ENCODE measurements at places on chromosomes 12 and 14.

GRCh38 chr14:51660741-51661140, 9.0 kb downstream of the FRMD6 start:
- DNase-seq = no peak

DNA sequence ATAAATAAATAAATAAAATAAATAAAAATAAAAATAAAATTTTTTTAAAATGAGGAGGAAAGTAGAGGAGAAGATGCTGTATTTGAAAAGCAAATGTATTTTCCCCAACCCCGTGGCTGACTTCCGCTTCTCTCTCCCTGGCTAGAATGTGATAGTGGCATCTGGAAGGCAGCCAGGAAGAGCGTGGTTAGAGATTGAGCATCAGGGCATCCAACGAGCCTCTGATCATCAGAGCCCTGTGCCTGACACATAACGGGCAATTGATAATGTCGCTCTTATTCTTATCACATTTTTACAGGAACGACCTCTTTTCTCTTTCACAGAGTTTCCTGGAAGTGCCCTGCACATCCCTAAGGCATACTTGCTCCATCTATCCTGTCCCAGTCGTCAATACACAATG, 496.9 kb upstream of the TMEM132C start:
- DNase-seq = no peak

DNA sequence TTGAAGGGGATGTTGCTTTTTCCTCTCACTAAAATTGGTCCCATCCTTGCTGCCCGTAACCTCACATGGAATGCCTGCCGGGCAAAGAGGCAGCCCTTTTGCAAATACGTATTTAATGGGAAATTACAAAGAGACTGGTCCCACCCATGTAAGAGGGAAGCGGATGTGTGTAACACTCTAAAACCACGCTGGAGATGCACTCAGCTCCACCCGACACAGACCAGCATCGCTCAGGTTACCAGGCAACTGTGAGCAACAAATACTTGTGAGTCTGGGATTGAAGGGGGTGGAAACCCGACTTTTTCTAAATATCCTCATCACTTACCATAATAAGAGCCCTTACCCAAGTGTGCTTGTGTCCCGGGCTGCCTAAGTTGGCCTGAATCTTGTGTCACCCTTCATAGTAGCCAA, 47.7 kb downstream of the ELK3 start:
- DNase-seq = peak; percentile 36

DNA sequence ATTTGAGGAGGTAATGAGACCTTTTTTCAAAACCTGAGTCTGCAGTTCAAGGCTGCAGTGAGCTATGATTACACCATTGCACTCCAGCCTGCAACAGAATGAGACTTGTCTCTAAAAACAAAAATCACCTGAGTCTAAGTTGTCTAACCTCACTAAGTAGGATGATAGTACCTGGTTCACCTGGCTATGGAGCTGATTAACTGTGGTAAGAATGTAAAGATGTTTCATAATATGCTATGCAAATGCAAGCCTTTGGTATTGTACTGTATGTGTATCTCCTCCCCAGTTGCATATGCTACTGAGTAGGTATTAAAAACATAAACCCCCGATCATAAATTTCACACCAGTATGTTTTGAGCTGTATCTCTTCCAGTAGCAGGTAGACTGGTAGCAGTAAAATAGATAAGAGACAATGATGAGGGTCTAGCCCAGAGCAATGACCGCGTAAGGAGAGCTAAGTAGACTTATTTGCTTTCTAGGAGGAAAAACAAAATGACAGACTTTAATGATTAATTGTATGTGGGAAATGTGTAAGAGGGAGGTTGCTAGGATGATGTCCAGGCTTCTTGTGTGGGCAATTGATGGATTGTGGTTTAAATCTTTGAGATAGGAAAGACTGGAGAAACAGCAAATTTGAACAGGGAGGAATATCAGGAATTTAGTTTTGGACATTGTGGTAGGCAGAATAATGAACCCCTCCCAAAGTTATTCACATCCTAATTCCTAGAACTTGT, 41.6 kb upstream of the EGLN3 start:
- no peak for DNase-seq

DNA sequence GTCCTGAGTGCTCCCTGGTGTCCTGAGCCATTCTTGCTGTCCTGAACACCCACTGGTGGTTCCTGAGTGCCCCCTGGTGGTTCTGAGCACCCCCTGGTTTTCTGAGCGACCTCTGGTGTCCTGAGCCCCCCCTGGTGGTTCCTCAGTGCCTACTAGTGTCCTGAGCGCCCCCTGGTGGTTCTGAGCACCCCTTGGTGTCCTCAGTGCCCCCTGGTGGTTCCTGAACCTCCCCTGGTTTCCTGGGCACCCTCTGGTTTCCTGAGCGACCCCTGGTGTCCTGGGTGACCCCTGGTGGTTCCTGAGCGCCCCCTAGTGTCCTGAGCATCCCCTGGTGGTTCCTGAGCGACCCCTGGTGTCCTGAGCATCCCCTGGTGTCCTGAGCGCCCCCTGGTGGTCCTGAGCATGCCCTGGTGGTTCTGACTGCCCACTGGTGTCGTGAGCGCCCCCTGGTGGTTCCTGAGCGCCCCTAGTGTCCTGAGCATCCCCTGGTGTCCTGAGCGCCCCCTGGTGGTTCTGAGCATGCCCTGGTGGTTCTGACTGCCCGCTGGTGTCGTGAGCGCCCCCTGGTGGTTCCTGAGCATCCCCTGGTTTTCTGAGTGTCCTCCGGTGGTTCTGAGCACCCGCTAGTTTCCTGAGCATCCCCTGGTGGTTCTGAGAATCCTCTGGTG, 473.1 kb downstream of the TMEM121 start:
- no peak for DNase-seq

GRCh38 chr14:68261092-68261842, 441.7 kb downstream of the RAD51B start:
- DNase-seq = no peak

- DNase-seq = no peak
These were observed 8.3 kb downstream of the CDK2AP1 start for GRCh38 chr12:123263196-123263817.

GRCh38 chr12:84507956-84508850, 404.4 kb downstream of the SLC6A15 start:
- DNase-seq = no peak

GRCh38 chr12:49342914-49343731, 3.6 kb upstream of the DNAJC22 start:
- DNase-seq = no peak

- DNase-seq = no peak
These were observed 14.4 kb downstream of the GALNT16 start for GRCh38 chr14:69274321-69274720.

DNA sequence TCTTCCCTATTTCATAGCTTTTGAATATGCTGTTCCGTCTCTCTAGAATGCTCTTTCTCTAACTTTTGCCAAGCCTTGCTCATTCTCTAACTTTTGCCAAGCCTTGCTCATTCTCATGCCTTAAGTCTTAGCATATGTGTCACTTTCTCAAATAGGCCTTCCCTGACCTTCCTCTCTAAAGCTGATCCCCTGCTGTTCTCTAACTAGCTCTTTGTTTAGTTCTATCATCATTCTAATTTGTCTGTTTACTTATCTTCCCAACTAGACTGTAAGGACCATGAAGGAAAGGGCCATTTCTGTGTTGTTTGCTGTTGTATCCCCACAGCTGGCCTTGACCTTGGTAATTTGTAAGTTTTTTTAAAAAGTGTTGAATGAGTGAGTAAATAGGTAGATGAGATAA, 71.1 kb downstream of the ZNF641 start:
- DNase-seq = no peak

DNA sequence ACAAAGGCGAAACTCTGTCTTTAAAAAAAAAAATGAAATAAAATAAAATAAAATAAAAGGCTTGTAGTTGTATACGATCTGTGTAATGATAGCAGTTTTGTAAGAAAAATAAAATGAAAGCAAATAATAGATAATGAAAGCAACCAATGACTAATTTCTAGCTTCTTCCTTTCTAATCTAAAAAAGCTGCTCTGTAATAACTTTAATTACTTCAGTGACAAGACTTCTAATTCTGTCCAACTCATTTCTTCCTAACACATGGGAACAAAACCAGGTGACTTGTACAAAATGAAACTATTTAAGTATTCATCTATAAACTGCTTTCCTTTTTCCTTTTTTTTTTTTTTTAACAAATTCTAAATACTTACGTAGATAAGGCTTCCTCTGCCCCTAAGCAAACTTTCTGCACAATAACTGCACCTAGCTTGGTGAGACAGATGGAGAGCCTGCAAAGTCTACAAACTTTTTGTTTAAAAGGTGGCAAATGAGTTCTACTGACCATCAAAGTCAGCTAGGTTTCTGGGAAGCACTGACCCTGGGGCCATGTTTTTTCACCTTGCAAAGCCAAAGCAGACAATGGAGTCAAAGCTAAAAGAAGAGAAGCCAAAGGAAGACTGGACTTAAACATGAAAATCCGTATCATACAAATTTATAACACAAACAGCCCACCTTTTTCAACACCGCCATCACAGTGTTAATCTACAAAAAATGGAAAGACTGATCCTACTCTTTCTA, 28.2 kb downstream of the DENND5B start:
- no peak for DNase-seq

- DNase-seq = no peak
These were observed 1630.4 kb upstream of the SEL1L start for GRCh38 chr14:83164016-83164415.

- no peak for DNase-seq
These were observed 47.2 kb downstream of the FGD4 start for GRCh38 chr12:32446316-32447119.

GRCh38 chr12:106681210-106681609, 93.3 kb upstream of the RIC8B start:
- no peak for DNase-seq

DNA sequence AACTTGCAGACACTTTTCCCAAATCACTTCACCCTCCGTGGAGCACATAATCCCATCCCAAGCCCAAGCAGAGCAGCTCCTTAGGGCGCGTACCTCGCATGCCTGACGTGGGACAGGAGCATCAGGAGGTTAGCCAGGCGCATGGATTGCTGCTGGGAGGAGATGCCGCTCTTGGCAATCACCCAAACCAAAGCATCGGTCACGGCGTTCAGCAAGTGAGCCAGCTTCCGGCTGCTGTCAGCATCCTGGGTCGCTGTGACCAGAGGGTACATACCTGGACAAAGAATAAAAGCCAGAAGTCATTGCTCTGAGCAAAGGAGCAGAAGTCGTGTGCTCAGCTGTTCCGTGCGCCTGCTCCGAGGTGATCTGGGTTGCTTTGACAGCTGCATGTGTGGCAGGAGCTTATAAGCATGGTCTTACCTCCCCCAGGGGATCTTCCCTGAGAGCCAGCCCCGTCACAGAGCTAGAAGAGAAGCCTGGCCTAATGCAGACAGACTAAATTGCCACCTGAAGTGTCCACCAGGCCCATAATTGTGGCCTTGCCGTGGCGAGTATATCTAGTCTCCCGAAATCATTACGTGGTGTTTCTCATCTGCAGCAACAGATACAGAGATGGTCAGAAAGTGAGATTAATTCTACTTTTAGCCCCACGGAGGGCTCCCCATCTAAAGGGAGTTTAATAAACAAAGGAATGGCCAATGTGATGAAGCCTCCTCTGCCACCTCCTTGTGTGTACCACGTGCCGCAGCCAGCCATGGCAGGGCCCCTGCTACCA, 59.1 kb downstream of the ESR2 start:
- no peak for DNase-seq

GRCh38 chr14:80545935-80546854, 334.9 kb upstream of the DIO2 start:
- no peak for DNase-seq

- DNase-seq = no peak
These were observed 64.9 kb upstream of the ZDHHC17 start for GRCh38 chr12:76698966-76699365.

- DNase-seq = no peak
These were observed 76.9 kb upstream of the REP15 start for GRCh38 chr12:27619308-27619707.

- no peak for DNase-seq
These were observed 35.4 kb downstream of the SPTLC2 start for GRCh38 chr14:77580964-77581505.

DNA sequence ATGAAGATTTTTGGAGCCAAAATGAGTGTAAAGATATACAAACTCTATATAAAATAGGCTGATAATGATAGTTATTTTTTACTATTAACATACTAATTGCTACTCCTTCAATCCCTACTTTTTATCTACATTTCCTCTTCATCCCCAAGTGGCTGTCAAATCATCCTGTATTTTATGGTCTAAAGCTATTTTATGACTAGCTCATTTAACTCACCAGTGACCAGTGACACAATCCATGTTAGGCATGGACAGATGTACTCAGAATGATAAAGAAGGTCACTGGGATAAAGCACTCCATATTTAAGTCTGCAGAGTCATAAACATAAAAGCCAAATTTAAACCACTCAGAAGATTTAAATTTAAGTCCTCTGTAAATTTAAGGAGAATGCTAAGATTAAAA, 183.0 kb downstream of the MED13L start:
- DNase-seq = no peak

GRCh38 chr12:113852695-113853490, 113.2 kb downstream of the RBM19 start:
- no peak for DNase-seq

GRCh38 chr12:124640056-124640455, 72.6 kb upstream of the NCOR2 start:
- no peak for DNase-seq

- DNase-seq = no peak
These were observed 29.2 kb downstream of the CRADD start for GRCh38 chr12:93706387-93706786.

DNA sequence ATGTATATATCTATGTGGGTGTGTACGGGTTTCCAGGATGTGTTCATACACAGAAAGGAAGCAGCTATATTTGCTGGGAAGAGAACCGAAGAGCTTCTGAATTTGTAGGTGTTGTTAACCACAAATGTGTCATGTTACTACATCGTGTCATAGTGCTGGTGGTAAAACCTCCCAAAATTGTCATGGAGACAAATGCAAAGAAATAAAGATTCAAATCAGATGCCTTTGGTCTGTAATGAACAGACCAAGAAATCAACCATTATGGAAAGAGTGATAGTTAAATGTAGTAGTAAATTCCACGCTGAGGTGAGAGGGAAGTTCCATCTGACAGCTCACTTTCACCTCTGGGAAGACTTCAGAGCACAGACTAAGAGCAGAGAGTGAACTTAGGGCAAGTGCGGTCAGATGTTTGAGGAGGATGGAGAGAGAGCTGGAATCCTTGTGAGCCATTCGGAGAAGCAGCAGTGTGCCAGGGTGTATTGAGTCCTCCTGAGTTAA, 487.5 kb downstream of the TMEM121 start:
- no peak for DNase-seq

GRCh38 chr14:86462193-86462753, 932.3 kb downstream of the FLRT2 start:
- DNase-seq = no peak

DNA sequence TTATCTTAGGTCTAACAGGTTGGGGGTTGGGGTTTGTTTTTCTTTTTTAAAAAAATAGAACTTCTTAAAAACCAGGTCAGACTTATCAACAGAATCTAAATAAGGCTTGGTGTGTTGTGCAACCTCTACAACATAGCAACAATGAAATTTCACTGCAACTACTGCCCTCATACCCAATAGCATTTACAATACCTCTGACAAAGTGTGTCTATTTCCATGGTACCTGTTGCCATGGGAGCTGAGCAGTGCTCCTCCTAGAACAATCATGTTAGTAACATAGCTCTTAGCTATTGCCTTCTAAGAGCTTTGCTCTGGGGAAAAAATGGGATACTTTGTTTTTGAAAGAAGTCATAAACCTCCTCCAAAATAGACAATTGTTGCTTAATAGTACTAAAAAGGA, 103.3 kb upstream of the CCDC175 start:
- no peak for DNase-seq
